ENCODE measurements at places on chromosomes 1 and 21.
A peak's percentile ranks its signal among the peaks of the same experiment; 100 is the strongest.

DNA sequence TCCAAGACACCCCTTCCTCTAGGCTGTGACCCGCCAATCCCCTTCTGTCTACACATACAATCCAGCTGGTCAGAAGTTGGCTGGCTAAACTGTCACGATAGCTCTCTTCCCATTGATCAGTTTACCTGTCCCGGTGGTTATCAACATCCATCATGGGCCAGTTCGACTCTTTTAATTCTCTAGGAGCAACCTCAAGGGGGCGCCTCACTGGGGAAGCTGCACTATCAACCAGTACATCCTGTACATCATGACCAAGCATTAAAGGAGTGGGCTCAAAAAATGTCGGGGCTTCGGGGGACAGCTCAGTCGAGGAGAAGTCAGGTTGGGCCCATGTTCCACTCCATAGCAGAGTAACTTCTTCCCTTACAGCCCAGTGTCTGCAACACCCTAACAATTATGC is 53.2 kb upstream of the B3GALNT2 start:
- DNase-seq = no peak

DNA sequence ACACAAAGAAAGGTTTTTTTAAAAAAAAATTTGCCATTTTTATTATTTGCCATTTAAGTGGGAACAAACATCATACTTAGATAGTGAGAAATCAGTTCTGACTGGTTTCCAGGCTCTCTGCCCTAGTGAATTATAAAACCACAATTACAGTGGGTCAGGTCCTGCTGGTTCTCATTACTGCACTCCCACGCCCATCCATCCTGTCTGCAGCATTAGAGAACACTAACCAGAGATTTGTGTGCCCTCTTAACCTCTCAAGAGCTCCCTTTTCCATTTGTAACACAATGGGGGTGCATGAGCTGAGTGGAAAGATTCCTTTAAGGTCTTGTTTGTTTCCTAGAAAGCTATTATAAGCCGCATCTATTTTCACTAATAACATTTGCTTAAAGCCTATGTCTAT is 489.3 kb downstream of the AMY1C start:
- DNase-seq = no peak

- DNase-seq = no peak
Observed at GRCh38 chr1:54705153-54705552, 10.5 kb upstream of the TTC4 start.

- DNase-seq = no peak
Observed at GRCh38 chr21:44485254-44485793, 30.0 kb downstream of the LRRC3 start.

DNA sequence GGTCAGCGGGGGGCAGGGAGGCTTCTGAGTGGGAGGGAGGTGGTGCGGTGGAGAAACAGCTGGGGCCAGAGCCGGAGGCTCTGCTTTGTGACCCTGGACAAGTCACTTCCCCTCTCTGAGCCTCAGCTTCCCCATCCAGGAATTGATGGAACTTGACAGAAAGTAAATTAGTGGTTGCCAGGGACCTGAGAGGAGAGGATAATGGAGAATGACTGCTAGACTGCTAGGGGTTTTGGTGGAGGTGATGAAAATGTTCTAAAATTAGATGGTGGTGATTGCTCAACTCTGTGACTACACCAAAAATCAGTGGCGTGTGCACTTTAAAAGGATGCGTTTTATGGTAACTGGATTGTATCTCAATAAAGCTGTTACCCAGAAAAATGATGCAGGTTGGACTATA is 100.9 kb downstream of the ARHGEF10L start:
- DNase-seq = no peak

DNA sequence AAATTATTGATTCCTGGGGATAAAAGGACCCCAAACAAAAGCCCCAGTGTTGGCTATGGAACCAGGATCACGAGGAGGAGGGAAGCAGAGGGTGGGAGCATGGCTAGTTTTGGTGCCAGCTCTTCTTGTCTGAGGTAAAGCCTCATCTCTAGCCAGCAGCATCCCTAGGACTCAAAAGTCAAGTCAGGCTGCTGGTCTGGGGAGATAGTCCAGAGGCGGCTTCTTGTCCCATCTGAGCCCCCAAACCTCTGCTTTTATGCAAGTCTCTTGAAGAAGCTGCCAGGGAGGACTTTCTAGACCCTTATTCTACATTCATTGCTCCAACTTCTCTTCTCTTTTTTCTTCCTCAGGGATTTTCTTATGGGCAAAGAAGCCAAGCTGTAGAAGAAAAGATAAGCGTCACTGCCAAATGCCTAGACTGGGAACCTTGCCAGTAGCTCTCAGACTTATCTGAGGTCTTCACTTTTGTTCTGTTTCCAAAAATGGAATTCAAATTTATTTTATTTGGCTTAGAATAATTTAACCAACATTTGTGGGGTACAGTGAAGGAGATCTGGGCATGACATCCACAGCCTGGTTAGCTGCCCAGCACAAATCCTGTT is 6.9 kb upstream of the ANKRD35 start:
- DNase-seq = peak; percentile 34

GRCh38 chr1:247574664-247575063 is 13.5 kb upstream of the OR2G2 start:
- DNase-seq = no peak

DNA sequence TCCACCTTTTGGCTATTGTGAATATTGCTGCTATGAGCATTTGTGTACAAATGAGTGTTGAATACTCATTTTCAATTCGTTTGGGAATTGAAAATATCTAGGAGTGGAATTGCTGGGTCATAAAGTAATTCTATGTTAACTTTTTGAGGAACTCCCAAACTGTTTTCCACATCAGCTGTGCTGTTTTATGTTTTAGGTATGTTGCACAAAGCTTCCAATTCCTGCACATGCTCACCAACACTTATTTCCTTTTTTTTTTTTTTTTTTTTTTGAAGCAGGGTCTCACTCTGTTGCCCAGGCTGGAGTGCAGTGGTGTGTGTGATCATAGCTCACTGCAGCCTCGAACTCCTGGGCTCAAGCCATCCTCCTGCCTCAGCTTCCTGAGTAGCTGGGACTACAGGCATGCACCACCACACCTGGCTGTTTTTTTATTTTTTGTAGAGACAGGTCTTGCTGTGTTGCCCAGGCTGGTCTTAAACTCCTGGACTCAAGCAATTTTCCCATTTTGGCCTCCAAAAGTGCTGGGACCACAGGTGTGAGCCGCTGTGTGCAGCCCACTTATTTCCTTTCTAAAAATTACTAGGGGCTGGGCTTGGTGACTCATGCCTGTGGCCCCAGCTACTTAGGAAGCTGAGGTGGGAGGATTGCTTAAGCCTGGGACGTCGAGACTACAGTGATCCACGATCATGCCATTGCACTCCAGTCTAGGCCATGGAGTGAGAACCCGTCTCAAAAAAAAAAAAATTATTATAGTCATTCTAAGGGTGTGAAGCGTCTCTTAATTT is 33.4 kb downstream of the TMCC2 start:
- DNase-seq = no peak

GRCh38 chr21:31103571-31104265 is 65.4 kb upstream of the KRTAP19-8 start:
- no peak for DNase-seq

- no peak for DNase-seq
Observed at GRCh38 chr1:26296340-26297056, 9.9 kb downstream of the UBXN11 start.

GRCh38 chr21:26599261-26599660 is 26.2 kb upstream of the CYYR1 start:
- DNase-seq = no peak

- DNase-seq = no peak
Observed at GRCh38 chr1:1351511-1352427, 2.6 kb upstream of the DVL1 start.

DNA sequence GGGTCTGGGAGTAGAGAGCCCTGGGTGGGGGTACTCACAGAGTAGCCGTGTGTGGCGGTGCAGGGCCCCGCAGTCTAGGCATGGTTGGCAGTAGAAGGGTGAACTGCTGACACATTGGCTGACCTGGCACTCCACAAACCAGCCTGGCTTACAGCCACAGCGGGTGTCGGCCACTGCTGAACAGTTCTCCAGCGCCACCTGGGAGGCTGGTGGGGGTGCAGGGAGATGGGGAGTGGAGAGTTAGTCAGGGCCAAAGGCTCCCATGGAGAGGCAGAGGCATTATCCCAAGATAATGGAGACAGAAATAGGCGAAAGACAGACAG is 1.5 kb downstream of the TNFRSF25 start:
- peak; percentile 68 for DNase-seq

GRCh38 chr1:8182034-8182761 is 135.7 kb upstream of the SLC45A1 start:
- DNase-seq = no peak

- DNase-seq = no peak
Observed at GRCh38 chr1:67019121-67019520, 34.8 kb downstream of the SLC35D1 start.

DNA sequence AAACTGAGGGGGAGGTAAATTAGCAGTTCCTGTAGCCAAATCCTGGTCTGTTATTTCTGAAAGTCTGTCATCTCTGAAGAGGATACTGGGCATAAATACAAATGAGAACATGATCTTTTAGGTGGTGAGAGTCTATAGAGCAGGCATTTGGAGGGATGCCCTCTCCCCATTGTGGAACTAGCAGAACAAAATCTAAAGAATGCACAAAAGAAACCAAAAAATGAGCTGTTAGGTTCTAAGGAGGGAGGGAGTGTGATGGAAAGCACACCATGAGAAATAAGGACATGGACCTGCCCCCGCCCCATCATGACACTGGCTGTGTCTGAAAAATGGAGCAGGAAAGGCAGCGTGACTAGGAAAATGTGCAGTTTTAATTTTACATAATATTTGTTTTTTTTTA is 262.0 kb downstream of the KIF26B start:
- DNase-seq = no peak

GRCh38 chr1:26630634-26631033 is 65.2 kb upstream of the ARID1A start:
- no peak for DNase-seq

- DNase-seq = no peak
Observed at GRCh38 chr1:87450136-87450535, 121.5 kb downstream of the LMO4 start.

GRCh38 chr1:109283748-109284600 is 1.0 kb upstream of the PSRC1 start:
- DNase-seq = no peak

- DNase-seq = no peak
Observed at GRCh38 chr1:9413877-9414213, 121.2 kb downstream of the SPSB1 start.
